ENCODE measurements at places on chromosomes 7 and 10.

GRCh38 chr10:95426482-95426881, 134.7 kb downstream of the SORBS1 start:
- ATAC-seq = no peak

- ATAC-seq = no peak
Measured at GRCh38 chr7:103577059-103577458, 131.1 kb upstream of the SLC26A5 start.

- no peak for ATAC-seq
Measured at GRCh38 chr10:31207636-31208035, 111.4 kb upstream of the ZEB1 start.

DNA sequence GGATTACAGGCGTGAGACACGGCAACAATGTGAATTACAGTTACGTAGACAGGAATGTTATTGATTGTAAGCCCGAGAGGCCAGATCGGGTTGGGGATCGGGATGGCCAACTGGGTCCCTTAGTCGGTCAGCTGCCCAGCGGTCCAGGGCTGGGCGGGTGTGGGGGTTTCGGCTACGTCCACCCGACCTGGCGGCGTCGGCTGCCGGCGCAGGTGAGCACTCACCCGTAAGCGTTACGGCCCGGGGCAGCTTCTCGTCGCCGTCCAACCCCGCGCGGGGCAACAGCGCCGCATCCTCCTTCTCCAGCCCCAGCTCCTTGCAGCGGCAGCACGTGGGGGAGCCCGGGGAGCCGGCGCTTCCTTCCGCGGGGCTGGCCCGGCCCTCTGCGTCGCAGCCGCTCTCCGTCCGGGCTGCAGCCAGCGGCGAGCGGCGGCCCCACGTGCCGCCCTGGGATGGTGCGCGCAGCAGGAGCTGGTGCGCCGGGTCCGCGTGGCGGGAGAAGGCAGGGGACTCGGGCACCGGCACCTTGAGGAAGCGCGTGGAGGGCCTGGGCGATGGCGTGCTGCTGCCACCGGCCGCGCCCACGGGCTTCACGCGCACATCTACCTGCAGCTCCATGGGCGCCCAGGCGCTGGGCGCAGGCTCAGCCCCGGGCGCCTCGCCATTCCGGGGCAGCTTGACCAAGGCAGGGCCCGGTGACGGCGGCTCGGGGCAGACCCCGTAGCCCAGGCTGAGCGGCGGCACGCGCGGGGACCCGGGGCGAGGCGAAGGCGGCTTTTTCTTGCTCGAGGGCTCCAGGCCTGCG, 609 bp downstream of the KLRG2 start:
- peak; percentile 66 for ATAC-seq

- ATAC-seq = peak; percentile 50
Measured at GRCh38 chr10:69801434-69802315, at the start of gene COL13A1. Gene COL13A1 (plus strand): TSS chr10:69801906. CDS start chr10:69802424, 518 bp downstream.

- ATAC-seq = no peak
Measured at GRCh38 chr10:119818889-119819270, 53.8 kb downstream of the MCMBP start.

DNA sequence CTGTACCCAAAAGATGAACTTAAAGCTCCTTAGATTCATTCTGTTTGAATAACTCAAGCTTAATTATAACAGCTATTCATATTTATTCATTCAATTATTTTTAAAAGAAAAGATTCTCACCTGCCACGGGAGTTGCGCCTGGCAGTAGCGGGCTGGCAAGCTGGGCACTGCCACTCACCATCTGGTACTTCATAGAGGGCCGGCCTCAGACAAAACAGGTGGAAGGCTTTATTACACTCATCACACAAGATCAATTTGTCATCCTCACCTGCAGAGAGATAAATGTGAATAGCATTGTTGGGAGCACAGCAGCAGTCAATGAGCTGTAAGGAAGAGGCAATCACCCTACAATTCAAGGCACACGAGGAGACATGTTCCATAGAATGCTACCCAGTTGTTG, 15.8 kb downstream of the FZD9 start:
- ATAC-seq = no peak

GRCh38 chr7:45028920-45029344, 28.9 kb downstream of the CCM2 start:
- no peak for ATAC-seq

DNA sequence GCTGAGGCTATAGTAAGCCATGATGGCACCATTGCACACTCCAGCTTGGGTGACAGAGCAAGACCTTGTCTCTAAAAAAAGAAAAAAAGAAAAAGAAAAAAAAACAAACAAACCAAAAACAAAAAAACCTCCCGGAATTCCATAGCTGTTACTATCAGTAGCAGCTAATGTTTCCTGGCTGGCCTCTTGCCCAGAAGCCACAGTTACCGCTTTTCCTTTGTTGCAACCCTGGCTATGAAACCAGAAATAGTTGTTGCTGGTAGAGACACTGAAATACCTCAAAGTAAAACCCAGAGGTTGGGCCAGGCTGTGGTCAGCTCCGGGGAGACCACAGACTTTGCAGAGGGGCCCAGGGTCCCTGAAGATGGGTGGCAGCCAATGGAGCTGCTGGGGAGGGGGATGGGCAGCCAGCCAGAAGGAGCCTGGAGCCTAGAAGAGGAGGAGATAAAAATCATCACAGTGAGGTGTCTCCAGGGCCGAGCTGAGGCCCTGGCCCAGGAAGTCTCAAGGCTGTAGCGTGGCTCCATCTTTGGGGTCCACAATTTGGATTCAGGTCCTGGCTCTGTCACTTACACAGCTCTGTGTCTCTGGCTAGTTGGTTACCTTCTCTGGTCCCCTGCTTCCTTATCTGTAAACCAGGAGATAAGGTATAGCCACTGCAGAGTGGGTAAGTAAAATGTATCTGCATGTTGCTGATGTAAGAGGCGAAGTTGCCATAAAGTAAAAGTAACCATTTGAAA, 3.4 kb upstream of the CHST12 start:
- ATAC-seq = peak; percentile 66

- peak; percentile 12 for ATAC-seq
Measured at GRCh38 chr10:32891261-32891660, 66.8 kb downstream of the ITGB1 start.

GRCh38 chr10:11242443-11243387, 225.0 kb downstream of the CELF2 start:
- ATAC-seq = no peak

DNA sequence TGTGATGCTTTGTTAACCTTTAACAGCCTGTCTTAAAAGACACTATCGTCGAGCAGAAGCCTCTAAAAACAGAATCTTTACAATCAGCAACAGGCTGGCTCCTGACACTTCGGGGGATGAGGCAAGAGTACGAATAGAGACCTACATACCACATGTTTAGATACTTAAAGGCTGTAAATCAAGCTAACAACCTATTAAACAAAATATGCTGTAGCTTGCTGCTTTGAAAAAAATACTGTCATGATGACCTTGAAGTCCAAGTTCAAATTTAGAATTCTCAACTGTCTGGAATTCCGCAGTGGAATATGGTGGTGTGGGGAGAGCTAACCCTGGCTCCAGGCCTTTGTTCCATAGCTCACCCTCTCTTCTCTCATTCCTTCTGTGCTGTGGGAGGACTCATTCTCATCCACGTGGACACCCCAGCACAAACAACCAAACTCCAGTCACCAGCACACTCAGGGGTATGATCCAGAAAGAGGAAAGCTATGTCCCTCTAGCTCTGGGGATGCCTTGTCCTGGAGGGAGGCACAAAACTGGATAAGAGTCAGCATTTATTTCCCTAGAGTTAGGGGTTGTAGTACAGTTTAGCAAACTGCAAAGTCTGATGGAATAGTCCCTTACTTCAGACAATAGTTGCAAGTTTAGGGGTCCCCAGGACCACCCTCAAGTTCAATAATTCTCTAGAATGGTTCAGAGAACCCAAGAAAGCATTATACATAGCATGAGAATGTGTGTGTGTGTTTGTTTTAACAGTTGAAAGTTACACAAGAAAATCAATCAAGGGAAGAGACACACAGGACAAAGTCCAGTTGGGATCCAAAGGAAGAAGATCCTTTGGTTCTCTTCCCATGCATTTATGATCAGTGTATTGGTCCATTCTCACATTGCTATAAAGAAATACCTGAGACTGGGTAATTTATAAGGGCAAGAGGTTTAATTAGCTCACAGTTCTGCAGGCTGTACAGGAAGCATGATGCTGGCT, 196.1 kb upstream of the SVIL start:
- ATAC-seq = no peak

GRCh38 chr10:84588971-84589370, 260.6 kb downstream of the CCSER2 start:
- no peak for ATAC-seq

DNA sequence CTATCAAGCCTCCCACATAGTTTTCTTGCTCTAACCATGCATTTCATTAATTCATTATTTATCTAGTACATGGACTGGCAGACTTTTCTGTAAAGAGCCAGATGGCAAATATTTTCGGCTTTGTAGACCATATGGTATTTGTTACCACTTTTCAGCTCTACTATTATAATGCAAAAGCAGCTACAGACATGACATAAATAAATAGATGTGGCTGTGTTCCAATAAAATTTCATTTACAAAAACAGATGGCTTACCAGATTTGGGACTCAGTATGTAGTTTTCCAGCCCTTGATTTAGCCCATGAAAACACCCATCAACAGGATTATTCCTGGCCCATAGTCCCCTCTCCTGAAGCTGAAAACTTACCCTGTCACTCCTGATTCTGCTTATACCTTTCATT, 32.1 kb downstream of the PLCE1 start:
- no peak for ATAC-seq

DNA sequence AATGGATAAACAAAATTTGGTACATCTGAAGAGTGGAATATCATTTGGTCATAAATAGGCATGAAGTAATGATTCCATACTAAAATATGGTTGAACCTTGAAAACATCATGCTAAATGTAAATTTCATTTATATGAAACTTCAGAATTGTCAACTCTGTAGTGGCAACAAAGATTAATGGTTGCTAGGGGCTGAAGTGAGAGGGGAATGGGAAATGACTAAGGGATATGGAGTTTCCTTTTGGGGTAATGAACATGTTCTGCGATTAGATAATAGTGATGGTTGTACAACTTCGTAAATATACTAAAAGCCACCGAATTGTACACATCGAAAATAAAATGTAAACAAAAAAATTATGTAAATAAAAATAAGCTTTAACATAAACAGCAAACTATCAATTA, 384.1 kb upstream of the STEAP1 start:
- no peak for ATAC-seq

- ATAC-seq = no peak
Measured at GRCh38 chr10:76697923-76698322, 939.7 kb downstream of the KCNMA1 start.

DNA sequence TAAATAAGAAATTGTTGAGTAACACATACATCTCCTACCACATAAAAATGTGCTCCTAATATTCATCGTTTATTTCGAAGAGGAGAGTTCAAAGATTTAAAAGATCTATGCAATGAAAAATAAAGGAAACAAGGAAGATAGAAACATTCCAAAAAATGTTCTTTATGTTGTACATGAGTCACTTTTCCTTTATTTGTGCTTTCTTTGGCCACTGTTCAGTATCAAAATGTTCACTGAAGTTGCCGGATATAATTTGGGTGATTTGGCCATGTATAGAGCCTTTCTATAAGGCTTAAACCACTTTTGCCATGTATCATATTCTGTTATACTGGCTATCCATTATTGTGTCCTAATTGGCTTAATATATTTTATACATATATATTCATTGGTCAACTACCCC, 62.9 kb upstream of the PRR15 start:
- peak; percentile 28 for ATAC-seq

DNA sequence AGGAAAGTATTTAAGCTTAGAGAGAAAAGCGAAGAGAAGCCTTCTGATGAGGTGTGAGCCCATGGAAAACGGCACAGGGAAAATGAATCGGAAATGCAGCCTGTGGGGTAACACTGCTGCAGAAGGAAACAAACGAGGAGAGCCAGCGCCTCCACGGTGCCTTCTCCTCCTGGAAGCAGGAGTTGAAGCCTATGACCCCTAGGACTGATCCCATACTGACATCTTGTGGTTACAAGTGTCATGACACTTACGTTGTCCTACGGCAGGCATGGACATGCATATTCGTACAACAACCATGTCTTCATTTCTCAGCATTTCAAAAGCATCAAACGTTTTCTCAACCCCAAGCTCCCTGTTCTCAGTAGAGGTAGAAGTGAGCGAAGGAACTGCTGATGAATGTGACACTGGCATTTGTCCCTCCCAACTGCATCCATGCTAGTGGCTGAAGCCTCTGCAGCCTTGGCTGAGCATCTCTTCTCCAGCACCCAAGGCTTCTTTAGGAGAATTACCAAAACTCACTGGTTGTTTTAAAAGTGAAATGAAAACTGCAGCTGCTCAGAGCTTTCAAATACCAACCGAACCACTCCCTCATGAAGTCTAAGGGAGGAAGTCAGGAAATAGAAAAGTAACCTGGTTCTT, 160.2 kb downstream of the JAZF1 start:
- ATAC-seq = peak; percentile 94

GRCh38 chr7:104982308-104983075, 31.5 kb upstream of the KMT2E start:
- no peak for ATAC-seq

DNA sequence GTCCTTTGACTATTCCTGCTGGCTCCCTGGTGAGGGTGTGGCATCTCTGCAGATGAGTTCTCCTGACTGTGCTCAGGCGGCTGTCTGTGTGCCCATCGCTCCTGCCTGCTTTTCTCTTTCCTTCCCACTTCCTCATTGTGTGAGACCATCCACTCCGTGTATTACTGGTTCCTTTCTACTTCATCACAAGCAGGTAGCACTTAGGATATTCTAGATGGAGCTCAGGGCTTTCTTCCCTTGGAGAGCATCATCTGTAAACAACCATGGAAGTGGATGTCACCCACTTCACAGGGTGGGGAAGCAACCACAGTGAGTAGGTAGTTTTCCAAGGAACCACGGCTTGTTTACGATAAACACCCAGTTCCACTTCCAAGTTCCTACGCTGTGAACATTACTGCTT, 15.7 kb downstream of the DNAJB6 start:
- ATAC-seq = no peak

GRCh38 chr10:130927157-130927556, 384.4 kb downstream of the TCERG1L start:
- no peak for ATAC-seq

DNA sequence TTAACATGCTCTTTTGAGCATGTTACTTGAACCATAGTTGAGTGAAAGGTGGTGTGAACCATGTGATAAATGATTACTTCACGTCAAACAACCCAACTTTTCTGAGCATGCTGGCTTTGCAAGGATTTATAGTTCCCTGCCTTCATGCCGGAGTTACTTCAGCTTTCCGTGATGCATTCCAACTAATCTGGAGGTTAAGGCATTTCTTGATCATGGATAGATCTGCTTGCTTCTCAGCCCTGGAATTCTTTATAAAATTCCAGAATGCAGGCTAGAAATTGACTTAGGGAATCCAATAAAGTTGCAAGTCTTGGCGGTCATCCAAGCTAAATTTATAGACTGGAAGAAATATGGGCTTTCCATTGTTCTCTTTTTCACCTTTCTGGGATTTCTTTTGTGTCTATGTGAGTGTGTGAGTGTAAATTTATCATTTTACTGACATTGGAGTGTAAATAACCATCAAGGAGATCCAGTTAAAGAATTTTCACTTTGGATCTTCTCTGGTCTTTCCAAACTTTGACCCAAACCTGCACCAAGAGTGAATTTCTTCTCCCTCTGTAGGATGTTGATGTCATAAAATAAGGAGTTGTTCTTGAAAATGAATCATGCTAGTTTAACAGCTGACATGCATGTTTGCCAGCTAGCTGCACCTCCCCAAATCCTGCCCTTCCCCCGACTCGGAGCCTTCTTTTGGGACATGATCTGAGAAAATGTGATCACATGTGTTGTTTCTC, 289.0 kb downstream of the TWIST1 start:
- ATAC-seq = peak; percentile 4

All from SK-N-SH treated with all-trans-retinoic acid at 6 μM for 48 hours (cell line).